ENCODE measurements at places on chromosomes 16 and 17.

DNA sequence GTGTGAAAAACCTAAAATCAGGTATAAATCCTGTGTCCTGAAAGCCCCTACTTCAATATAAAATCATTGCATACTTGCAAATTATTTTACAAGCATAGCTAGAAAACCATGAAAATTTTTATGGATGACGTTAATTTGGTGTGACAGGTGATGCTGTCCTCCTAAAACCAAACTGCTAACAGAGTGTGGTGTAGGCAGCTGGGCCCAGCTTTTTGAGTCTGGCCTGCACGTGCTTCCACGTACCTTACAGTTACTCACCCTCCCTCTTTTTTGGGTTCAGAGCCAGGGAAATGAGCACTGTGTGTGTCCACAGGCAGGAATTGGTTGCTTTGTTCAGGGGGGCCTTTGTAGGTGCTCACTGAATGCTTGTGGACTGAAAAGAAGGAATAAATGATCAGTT lies 36.4 kb downstream of the CLEC16A start:
- peak; percentile 81 for DNase-seq

GRCh38 chr16:15616475-15617165 lies 26.3 kb downstream of the MARF1 start:
- no peak for DNase-seq

GRCh38 chr16:69848637-69849545 lies 86.8 kb downstream of the WWP2 start:
- peak; percentile 76 for DNase-seq

DNA sequence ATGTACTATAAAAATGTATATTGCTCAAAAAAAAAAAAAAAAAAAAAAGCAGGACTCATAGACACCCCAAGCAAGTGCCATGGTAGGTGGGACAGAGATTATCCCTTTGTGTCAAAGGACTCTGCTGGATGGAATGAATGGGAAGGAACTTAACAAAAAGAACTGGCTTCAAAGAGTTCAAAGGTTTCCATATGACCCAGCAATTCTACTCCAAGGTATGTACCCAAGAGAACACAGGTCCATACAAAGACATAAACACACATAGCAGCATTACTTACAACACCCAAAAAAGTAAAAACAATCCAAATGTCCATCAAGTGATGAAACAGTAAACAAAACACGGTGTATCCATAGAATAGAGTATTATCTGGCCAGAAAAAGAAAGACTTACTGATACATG lies 255.2 kb downstream of the SLC39A11 start:
- peak; percentile 44 for DNase-seq

- DNase-seq: peak; percentile 43
These were observed 5.8 kb downstream of the SLC5A2 start for GRCh38 chr16:31488468-31489297.

- DNase-seq: no peak
These were observed 25.0 kb upstream of the SBK1 start for GRCh38 chr16:28267356-28267755.

All from tongue (tissue), 3 donors.